T-cell (primary cell): ENCODE measurements at places on chromosomes 5 and 9. TPM values are rescaled to one million over a fixed set of nuclear protein-coding genes. Genes with fewer than 3 reads are reported as not detected.

DNA sequence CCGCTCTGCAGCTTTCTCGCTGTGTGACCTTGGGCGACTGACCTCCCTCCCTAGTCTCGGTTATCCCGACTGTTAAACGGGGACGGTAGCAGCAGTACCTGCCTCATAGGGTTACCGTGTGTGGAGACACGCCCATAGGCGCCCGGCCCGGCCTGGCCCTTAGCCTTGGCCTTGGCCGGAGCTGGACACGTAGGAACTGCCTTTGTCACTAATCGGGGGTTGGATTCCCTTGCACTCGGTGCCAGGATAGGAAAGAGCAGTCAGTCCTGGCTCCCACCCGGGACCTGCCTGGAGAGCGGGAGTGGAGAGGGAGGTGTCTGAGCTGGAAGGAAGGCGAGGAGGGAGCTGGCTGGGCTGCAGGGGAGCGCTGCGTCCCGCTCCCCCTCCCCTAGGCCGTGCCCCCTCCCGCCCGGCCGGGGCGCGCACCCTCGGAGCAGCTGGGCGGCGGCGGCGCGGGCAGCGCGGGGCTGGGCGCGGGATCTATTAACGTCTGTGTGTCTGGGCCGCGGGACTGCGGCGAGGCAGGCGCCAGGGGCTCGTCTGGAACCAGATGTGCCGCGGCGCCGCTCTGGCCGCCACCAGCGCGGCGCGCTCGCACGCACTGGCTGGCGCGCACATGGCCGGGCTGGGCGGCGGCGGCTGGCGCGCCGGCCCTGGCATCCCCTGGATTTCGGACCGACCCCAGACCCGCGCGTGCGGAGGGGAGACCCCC is 31.7 kb downstream of the PRRX2 start:
- DNase-seq, result no peak

DNA sequence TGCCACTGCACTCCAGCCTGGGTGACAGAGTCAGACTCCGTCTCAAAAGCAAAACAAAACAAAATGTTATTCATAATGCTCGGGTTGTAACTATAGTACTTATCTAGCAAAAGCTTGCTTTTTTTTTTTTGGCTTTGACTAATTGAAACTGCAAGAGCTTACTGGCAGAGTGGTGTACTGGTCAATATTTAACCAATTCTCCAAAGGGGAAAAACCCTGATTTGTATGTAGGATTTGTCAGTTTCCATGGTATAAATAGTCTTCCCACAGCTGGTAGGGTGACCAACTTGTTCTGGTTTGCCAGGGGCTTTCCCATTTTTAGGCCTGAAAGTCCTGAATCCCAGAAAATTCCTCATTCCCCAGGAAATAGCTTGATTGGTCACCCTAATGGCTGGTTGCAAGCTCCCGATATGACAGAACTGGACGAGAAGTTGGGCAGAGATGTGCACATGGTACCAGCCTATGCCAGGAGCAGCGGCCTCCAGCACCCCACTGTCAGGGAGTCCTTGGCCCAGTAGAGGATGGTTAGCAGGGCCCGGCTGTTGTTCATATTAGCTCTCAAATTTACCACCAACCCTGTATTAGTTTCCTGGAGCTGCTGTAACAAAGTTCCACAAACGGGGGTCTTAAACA is 58.0 kb downstream of the FXN start:
- no peak for DNase-seq

- DNase-seq, result no peak
These were observed 7.8 kb downstream of the LCP2 start for GRCh38 chr5:170289764-170290163.

GRCh38 chr9:37215381-37215780 is 95.0 kb downstream of the ZCCHC7 start:
- DNase-seq, result no peak

DNA sequence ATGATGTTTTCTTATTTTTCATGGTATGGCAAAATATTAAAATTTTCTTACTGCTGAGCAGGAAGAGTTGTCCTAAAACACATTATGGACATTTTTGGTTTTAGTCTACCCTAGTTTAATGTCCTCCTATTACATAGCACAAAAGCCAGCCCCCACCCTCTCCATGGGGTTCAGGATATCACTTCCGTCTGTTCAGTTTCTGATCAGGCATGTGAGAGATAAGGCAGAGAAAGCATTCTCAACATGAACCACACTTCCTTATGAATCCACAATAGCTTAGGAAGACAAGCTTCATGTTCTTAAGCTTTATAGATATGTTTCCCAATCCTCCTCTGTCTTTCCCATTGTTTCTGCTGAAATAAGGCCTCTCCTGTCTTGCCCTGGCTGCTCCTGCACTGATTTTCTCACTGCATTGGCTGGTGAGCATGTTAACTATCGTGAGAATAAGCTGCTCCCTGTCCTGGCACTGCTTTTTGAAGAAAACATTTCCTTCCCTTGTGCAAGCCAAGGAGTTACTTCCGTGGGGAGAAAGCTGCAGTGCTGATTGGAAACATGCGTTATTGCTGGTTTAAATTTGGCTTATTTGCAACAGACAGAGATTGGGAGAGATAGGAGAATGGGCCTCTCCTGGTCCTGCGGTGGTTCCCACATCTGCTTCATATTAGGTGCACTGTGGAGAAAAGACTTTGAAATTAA is 260.3 kb upstream of the RPS23 start:
- no peak for DNase-seq

DNA sequence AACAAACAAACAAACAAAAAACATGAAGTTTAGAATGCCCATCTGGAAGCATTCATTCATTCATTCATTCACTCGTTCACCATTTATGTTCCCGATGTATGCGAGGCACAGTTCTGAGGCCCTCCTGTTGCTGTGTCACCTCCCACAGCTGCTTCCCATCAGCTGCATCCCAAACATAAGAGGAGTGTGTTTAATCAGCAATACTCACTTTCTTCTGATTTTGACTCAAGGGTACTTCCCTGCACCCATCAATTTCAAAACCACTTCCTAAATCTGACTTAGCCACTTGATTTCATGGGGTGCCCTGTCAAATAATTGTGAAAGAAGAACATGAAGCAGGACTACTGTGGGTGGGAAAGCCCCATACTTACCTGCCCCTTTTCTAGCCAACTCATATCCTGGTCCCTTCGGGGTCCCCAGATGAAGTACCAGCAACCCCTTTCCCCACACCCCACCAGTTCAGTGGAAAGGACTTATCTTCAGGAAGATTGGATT is 128.0 kb upstream of the IL12B start:
- no peak for DNase-seq

GRCh38 chr5:138632900-138633489 is 57.8 kb upstream of the HSPA9 start:
- no peak for DNase-seq

GRCh38 chr5:67652201-67652600 is 455.6 kb upstream of the CD180 start:
- no peak for DNase-seq

TTC39B gene
- total RNA-seq, result 54.6 TPM

TAF1L gene
- total RNA-seq, result not detected
